ENCODE measurements at places on chromosomes 13 and 19.

DNA sequence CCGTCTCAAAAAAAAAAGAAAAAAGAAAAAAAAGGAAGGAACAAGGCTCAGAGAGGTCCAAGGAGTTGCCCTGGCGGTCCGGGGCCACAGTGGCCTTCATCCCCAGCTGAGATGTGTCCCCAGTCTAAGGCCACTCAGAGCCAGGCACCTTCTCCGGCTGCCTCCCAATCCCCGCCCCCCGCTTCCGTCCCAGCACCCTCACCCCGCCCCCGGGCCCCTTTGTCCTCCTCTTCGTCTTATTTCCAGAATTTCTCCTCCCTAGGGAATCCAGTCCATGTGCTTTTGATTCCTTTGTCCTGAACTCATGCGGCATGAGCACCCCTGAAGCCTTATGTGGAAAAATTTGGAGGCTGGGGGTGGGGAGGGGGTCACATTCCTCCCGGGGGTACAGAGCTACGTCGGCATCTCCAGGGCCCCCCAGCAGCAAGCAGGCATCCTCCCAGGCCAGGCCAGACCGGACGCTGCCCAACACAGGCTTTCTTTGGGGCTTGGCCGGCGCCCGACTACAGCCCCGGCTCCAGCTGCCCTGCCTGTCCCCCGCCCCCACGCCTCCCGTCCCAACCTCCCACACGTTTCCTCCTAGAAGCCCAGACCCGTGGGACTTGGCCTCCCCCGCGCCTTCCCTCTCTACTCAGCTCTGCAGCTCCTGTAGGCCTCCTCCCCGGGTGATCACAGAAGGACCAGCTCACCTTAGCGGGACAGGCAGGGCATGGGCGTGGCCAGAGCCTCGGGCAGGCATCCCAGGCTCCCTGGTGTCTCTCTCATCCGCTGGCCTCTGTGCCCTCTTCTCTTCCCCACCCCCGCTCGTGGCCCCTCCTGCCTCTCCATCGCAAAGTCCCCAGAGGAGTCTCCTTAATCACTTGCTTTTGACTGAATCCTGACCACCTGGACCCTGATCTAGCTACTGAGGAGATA, 17.8 kb upstream of the ADGRE5 start:
- DNase-seq, result peak; percentile 67

DNA sequence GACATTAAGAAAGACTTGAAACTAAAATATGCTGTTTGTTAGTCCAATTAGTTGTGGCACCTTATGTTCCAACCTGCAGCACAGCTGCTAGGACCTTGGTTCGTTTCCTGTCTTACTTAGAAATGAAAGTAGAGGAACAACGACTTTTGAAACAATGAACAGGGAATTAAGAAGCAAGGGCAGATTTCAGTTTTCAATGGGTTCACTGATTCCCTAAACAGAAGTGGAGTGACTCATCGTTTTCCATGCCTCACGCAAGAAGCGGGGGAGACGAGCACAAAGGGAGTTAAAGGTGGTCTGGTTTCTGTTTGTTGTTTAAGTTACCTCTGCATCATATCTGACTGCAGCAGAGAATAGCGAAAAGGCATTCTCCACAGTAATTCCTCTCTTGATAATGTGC, 44.8 kb downstream of the PHF11 start:
- no peak for DNase-seq

DNA sequence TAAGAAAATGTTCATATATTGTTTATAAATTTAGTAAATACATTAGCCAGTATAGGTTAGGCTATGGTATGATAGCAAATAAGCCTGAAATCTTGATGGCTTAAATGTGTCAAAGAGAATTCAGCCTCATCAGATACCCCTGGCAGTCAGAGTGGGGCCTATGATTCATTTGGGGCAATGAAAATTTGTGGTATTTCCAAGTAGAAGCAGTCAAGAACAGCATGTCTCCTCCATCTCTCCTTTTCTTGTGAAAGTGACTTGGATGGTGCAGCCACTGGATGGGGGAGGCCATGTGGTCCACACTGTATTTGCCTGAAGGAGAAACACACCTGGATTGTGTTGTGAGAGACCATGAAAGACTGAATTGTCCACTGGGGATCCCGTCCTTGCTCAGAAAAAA, 82.7 kb downstream of the DLEU7 start:
- peak; percentile 28 for DNase-seq

DNA sequence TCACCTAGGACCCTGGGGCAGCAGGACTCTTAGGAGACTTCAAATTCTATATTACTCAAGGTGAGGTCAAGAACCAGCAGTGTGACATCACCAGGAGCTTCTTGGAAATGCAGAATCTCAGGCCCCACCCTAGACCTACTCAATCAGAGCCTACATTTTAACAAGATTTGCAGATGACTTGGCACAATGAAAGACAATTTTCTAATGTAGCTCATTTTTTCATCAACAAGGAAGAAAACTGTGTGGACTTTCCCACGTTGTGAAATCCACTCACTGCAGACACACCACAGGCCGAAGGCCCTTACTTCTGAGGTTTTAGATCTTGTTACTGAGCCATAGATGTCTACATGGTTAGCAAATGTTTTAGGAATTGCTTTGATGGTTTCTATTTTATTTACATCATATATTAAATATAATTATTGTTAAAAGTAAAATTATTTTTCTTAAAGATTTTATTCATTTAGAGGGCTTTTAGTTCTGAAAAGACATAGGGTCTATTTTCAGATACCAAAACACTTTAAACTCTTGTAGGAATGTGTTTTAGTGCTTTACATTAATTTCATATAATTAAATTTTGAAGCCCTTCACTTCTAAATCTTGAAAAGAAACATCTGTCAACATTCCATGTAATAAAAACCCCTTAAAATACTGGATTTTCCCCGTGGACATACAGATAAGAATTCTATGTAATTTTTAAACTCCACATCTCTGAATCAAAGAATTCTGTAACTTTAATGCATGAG, 18.5 kb upstream of the STARD13 start:
- DNase-seq, result no peak

Data from activated CD4-positive, alpha-beta T cell treated with anti-CD3 and anti-CD28 coated beads, Interleukin-10, Interleukin-2, amounts not matched to agents 100 ng/mL and 50 ng/mL, durations not matched to agents 16 hours and 8 hours (primary cell).